ENCODE measurements at places on chromosomes 11 and 22.

DNA sequence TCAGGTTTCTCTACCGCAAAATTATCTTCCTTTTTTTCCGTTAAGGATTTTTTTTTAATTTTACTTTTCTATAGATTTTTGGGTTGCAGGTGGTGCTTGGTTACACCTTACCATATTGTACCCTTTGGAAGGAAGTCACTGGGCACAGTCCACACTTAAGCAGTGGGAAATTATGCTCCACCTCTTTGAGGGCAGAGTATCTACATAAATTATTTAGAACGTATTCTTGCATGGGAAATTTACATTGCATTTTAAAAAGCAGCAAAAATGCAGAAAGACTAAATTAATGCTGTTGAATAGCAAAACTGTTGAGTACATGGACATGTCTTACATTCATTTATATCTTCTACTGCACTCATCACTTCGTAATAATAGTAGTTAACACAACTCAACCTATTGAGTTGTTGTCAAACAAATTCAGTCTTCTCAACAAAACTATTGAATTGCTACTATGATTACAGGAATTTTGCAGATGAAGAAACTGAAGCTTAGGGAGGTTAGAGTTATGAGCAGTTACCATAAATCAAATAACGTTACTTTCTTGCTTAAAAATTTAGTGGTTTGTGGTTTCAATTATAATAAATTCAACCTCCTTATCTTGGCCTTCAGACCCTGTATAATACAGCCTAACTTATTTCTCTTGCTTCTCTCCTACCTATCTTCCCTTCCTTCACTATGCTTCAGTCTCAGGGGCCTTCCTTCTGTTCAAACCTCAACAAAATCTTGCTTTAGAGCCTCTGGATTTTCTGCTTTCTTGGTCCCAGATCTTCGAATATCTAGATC, 97.4 kb upstream of the ARHGAP20 start:
- no peak for DNase-seq

- DNase-seq, result no peak
Observed at GRCh38 chr11:126378763-126379162, 23.3 kb downstream of the ST3GAL4 start.

DNA sequence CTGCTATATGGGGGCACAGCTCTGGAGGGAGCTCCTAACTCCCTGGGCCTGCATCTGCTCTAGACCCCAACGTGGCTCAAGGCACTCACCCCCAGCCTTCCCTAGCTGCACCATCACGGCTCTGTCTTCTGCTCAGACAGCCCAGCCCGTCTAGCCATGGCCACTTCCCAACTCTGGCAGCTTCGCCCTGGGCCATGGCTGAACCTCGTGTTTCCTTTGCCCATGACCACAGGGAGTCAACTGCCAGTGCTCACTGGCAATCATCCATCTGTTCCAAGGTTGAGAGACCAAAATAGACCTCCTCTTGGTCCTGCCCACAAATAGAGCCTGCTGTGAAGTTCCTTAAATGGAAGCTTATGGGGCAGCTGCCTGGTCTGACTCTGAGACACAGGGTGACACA, 5.4 kb downstream of the LMO1 start:
- no peak for DNase-seq

DNA sequence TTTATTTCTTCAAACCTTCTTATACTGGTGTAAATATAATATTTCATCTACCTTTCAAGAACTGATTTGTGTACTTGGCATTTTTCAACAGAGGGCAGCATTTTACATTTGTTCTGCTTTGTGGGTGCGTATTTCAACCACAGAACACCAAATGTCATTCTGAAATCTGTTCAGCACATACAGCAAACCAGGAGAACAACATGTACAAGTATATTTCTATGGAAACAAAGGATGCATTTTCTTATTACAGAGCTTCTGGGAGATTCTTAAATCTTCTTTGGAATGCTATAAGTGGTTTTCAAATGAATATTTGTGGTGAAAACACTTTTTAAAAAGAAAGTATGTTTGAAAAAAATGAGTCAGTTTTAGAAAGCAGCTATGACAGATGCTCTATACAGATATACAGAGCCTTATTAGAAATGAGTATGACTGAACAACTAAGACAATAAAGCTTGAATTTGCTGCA, 946.0 kb downstream of the FAM181B start:
- peak; percentile 57 for DNase-seq

- DNase-seq, result no peak
Observed at GRCh38 chr11:74533421-74533820, 39.9 kb upstream of the LIPT2 start.

GRCh38 chr11:19978668-19979518, 181.4 kb downstream of the DBX1 start:
- no peak for DNase-seq

Data from NAMALWA (cell line).